ENCODE measurements at places on chromosomes 7 and 10. TPM values are rescaled to one million over a fixed set of nuclear protein-coding genes. Genes with fewer than 3 reads are reported as not detected.

GRCh38 chr10:114859222-114859621 lies 37.6 kb downstream of the FHIP2A start:
- no peak overlapping the region for H3K27ac ChIP-seq
- H3K4me3 ChIP-seq = no peak overlapping the region
- no peaks in the 10 kb centered on the region for H3K27me3 ChIP-seq
- no peaks in the 10 kb centered on the region for H3K4me1 ChIP-seq

DNA sequence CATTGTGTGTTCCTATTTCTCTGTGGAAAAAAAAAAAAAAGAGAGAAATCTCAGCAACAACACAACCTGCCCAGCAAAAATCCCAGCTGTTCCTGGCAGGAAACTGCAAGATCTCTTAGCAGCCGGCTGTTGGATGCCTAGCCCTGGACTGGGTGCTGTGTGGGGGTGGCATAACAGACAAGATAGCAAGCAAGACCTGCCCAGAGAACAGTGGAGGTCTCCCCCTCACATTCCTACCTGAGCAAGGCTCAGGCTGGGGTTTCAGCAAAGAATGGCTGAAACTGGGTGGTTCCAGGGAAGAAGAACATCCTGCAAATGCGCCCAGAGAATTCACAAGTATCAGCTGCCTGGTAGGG lies 248.8 kb upstream of the ZMIZ1 start:
- H3K27me3 ChIP-seq = no peaks in the 10 kb centered on the region
- DNase-seq = no peak
- H3K27ac ChIP-seq = no peak overlapping the region
- H3K36me3 ChIP-seq = no peaks in the 10 kb centered on the region
- no peak overlapping the region for H3K4me3 ChIP-seq

GRCh38 chr7:112981966-112982365 lies 104.7 kb downstream of the GPR85 start:
- H3K4me1 ChIP-seq = no peaks in the 10 kb centered on the region
- H3K4me3 ChIP-seq = no peak overlapping the region

The CXCL12 gene
- 29.1 TPM for total RNA-seq

The PLPP4 gene
- total RNA-seq = 0.72 TPM

DNA sequence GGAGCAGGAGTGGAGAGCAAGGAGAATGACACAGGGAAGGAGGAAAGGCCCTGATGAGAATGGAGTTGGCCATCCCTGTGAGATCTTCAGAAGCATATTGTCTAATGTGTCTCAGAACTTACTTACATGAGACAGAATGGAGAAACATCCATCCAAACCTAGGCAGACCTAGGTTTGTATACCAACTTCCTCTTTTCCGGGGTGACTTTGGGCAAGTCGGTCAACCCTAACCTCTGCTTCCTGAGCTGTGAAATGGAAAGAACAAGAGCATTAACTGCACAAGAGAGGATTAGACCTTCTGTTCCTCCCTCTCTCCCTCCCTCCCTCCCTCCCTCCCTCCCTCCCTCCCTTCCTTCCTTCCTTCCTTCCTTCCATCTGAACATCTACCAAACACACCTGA lies 4.5 kb downstream of the GHRHR start:
- H3K36me3 ChIP-seq = no peaks in the 10 kb centered on the region
- H3K27ac ChIP-seq = no peak overlapping the region
- H3K27me3 ChIP-seq = no peaks in the 10 kb centered on the region
- no peaks in the 10 kb centered on the region for H3K4me1 ChIP-seq
- no peak overlapping the region for H3K4me3 ChIP-seq

The LRRD1 gene
- 0.60 TPM for total RNA-seq

GRCh38 chr7:15606561-15606960 lies 44.7 kb upstream of the AGMO start:
- DNase-seq = no peak
- no peak overlapping the region for H3K27ac ChIP-seq
- no peaks in the 10 kb centered on the region for H3K4me1 ChIP-seq
- no peaks in the 10 kb centered on the region for H3K27me3 ChIP-seq
- no peaks in the 10 kb centered on the region for H3K36me3 ChIP-seq

DNA sequence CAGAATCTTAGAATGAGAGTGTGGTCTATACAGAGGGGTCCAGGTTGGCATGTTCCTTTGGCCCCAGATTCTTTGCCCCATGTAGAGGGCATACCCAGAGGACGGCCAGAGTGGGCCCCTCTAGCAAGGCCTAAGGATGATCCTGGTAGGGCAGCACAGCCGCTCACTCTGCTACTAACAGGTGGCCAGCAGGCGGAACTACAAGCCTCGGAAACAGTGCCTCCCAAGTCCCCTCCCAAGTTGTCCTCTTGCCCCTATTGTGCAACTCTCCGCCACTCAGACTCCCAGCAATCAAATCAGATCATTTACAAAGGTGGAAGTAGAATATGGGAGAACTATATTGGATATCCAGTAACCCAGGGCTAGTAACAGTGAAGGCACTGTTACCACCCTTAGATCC lies 107.4 kb downstream of the STRA8 start:
- no peaks in the 10 kb centered on the region for H3K4me1 ChIP-seq
- no peak overlapping the region for H3K4me3 ChIP-seq
- H3K27me3 ChIP-seq = no peaks in the 10 kb centered on the region
- no peak for DNase-seq
- H3K36me3 ChIP-seq = no peaks in the 10 kb centered on the region

GRCh38 chr7:154975984-154976383 lies 26.9 kb downstream of the PAXIP1 start:
- no peak overlapping the region for H3K27ac ChIP-seq
- H3K27me3 ChIP-seq = no peaks in the 10 kb centered on the region
- H3K4me3 ChIP-seq = no peak overlapping the region
- no peaks in the 10 kb centered on the region for H3K36me3 ChIP-seq
- no peak for DNase-seq

Measured in ovary (tissue), 10 donors.